ENCODE measurements at places on chromosomes 13 and 19.

- DNase-seq, result no peak
Observed at GRCh38 chr19:50688766-50689165, 30.8 kb downstream of the SHANK1 start.

GRCh38 chr13:107845911-107846310 is 369.4 kb downstream of the LIG4 start:
- DNase-seq, result no peak

GRCh38 chr13:51222686-51223559 is 725 bp downstream of the FAM124A start:
- DNase-seq, result no peak

DNA sequence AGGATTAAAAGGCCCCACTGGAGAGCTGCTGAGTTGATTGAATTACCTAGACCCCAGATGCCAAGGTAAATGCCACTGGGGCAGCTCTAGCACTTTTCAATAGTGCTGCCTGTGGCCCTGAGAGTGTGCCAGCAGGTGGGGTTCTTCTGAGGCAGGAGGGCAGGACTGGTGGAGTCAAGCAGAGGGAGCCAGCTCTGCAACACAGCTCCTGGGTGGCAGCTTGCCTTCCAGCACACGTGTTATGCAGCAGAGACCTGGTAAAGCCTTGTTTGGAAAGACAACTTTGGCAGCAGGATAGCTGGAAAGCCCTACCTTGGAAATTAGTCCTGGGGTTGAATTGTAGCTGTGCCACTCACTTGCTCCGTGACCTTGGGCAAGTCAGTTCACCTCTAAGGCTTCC is 306.6 kb downstream of the ATP8A2 start:
- no peak for DNase-seq

DNA sequence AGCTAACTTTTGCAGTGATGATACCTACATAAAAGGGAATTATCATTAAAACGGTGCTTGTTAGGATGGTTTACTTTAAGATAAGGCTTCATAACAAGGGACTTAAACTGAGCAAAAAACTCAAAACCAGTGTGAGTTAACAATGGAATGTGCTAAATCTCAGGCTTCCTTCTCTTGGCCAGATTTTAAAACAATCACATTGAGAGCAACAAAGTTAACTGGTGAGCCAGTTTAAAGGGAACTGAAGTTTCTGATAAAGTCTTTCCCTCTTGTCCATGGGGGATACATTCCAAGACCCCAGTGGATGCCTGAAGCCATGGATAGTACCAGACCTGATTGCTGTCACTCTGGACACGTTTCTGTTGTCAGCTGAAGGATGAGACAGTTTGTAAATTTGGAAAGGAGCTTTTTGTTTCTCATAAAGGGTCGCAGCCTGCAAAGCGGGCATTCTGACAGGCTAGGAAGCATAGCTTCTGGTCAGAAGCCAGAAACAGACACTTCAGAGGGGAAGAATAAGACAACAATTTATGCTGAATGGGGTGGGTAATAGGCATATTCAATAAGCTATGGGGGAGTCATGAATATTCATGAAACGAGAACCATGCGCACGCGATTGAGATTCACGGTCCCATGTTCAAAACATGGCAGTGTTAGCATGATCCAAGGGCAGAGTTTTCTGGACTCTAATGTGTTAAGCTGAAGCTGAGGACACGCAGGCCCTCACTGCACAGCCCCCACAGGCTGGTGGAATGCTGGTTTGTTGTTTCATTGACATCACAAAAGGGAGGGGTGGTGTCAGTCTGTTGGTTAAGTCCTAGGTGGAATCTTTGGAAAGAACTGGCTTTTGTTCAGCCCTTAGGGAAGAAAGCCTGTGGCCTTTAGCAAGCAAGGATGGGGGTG is 150.6 kb upstream of the RNF113B start:
- no peak for DNase-seq

DNA sequence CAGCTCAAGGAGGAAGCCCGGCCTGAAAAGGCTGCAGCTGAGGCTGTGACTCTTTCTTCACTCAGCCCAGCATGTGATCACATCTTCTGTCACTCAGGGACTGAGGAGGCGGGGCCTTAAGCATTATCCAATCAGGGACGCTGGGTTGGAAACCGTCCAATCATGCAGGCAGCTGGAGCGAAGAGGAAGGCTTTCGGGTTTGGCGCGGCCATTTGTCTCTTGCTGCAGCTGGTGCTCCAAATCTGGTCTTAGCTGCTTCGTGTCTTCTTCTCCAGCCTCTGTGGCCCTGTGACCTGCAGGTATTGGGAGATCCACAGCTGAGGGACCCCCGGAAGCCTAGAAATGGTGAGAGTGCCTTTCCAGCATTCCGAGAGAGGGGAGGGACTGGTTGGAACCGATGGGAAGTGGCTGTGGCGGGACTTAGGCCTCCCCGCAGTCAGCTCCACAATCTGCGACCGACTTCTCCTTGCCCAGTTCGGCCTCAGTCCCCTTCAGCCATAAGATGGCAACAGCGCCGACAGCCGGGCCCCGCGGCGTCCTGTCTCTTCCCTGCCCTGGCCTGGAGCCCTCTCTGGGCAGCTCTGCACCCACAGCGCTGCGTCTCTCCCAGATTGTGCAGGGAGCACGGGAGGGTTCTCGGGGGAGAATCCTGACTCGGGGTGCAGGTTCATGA is at the start of gene ZNF90:
Gene ZNF90, plus strand, starts transcription at position 210 of the 673 bp plus-strand sequence. Its CDS starts 133 bp downstream, at position 343.
- peak; percentile 62 for DNase-seq

GRCh38 chr13:35810321-35810720 is 320.9 kb downstream of the DCLK1 start:
- DNase-seq, result no peak

DNA sequence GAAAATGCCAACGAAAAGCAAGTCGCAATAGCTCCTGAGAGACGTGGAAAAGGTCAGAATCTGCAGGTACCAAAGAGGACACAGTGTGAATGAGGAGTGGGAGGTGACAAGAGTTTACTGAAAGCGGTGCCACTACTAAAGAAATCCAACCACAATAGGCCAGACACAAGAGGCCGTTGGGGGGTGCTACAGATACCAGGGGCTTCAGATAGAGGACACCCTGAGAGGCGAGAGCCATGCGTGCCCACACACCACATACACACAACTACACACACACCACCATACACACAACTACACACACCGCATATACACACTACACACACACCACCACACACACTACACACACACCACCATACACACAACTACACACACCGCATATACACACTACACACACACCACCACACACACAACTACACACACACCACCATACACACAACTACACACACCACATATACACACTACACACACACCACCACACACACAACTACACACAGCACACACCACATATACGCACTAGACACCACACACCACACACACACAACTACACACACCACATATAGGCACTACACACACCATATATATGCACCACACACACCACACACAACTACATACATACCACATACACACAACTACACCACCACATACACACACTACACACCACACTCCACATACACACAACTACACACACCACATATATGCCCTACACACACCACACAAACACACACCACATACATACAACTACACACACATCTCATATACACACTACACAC is 28.5 kb downstream of the CRYL1 start:
- DNase-seq, result no peak

- DNase-seq, result no peak
Observed at GRCh38 chr13:60398379-60398891, 1.4 kb downstream of the TDRD3 start.

- no peak for DNase-seq
Observed at GRCh38 chr13:76523740-76524340, 362.4 kb downstream of the KCTD12 start.

- DNase-seq, result no peak
Observed at GRCh38 chr19:39053276-39054090, 21.1 kb upstream of the FBXO27 start.

DNA sequence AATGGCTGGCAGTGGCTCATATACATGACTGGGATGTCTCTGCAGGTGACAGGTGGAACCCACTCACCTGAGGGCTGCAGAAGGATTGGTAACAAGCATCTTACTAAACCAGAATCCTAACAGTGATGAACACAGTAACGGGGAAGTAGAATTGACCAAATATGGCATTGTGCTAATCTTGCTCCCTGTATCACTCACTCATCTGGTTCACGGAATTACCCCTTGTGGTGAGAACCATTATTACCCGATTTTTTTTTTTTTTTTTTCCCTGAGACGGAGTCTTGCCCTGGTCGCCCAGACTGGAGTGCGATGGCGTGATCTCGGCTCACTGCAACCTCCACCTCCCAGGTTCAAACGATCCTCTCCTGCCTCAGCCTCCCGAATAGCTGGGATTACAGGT is 69.5 kb downstream of the PTPRS start:
- no peak for DNase-seq

GRCh38 chr13:75847588-75847987 is 211.5 kb downstream of the LMO7 start:
- DNase-seq, result no peak

DNA sequence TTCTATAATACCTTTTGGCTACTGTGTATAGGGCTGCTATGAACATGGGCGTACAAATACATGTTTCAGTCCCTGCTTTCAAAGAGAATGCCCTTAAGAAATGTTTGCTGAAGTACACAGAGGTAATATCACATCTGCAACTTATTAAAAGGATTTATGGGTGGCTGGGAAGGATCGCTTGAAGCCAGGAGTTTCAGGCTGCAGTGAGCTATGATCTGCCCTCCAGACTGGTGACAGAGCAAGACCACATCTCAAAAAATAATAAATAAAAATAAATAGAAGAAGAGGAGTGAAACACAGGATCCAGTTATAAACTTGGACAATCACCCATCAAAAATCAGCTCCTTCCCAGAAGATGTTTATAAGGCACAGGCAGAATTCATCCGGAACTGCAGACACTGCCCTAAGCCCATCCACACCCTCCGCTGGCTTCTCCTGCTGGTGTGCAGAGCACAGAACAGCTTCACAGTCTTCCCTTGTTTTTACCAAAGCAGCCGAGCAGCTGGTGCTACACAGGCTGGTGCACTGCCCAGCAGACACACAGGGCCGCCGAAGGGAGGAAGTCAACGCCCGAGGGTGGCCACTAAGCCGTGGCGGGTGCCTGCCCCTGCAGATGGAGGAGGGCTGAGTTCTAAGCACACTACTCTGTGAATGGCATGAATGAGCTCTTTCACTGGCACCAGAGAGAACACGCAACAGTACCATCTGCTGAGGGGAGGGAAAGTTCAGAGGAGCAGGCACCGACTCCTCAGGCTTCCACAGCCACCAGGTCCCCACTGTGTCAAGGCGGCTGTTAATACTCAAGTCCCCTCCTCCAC is 44.0 kb downstream of the BRD4 start:
- DNase-seq, result no peak

DNA sequence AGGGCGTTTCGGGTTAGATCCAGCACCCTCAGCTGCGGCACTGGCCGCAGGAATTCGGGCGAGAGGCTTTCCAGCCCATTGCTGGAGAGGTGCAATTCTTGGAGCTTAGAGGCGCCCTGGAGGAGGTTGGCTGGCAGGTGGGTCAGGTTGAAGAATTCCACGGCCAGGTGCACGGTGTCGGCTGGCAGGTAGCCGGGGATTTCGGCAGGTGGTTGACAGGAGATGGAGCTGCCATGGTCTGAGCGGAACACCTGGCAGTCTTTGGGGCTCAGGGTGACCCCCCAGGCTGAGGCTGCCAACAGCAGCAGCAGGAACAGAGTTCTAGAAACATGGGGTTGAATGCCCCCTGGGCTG is 1.3 kb downstream of the LRG1 start:
- DNase-seq, result no peak

DNA sequence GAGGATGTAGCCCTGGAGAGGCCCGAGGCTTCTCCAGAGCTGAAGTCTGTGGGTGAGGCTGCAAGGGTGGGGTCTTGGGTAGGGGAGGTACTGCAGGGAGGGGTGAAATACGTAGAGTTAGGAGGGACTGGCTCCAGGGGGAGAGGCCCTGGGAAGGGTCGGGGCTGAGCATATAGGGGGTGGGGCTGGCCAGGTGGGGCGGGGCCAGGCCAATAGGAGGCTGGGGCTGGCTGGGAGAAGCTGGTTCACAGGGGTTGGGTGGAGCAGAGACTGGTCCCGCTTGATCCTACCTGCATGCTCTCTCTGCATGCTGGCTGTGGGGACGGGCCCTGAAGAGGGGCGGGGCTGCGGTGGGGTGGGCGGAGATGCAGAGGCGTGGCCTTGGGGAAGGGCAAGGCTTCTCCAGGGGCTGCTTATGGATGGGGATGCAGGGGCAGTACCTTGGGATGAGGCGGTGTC is 51.9 kb downstream of the CELF5 start:
- DNase-seq, result no peak

- no peak for DNase-seq
Observed at GRCh38 chr13:99220199-99220935, 19.7 kb downstream of the UBAC2 start.

DNA sequence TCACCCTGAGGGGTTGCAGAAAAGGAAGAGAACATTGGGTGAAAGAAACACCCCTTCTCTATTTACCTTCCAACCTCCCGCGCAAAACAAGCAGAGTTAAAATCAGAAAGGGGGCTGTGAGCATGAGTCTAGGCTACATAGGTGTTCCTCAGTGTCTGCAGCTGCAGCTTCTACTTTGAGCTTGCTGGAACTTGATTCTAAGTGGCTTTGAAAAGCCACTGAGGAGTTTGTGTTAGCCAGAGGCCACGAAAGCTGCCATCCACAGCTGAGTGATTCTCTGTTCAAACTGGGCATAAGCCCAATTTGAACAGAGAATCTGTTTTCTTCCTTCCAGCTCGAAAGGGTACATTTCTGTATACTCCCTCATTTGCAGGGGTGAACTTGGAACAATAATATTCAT is 343.9 kb downstream of the PCDH9 start:
- no peak for DNase-seq

DNA sequence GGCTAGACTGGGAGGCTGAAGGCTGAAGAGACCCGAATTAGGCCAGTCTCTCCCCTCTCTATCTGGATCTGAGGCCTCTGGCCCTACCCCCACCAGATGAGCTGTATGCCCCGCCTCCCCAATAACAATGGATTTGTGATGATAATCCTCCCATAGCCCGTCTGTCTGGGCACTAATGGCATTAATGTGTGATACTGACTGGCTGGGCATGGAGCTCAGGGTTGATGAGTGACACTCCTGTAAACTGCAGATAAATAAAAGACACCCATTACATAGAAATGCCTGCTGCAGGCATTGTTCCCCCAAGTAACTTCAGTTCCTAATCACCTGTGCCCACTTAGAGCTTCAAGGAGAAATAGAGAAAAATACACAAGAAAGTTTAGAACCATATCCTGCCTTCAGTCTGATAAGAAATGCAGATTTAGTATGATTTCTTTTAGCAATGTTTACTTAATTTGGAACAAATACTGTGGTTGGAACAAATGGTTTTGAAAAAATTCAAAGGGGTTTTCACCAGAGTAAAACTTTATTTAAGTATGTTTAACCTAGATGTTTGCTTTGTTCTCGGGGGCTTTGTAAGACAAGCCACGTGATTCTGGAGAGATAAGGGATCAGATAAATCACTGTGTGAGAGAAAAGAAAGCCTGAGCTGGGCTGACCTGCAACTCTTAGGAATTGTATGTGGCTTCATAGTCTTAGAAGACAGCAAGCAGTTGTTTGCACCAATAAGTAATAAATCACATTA is 60.3 kb downstream of the TNFRSF19 start:
- no peak for DNase-seq

DNA sequence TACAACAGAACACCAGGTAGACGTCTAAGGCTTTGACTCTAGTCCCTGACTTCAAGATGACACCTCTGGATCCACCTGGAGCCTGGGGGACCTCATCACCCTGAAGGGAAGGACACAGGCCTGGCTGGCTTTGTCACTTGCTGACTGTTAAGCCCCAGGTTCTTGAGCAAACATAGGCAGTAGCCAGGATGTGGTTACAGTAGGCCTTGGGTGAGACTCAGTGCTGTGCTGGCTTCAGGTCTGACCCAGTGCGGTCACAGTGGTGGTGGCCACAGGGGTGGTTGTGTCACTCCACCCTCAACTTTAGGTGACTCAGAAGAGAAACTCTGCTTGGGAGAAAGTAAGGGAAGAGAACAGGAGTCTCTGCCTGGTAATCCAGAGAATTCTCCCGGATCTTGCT is 497.8 kb downstream of the UQCRFS1 start:
- DNase-seq, result no peak

Data from stimulated activated CD8-positive, alpha-beta memory T cell treated with anti-CD3 and anti-CD28 coated beads, Interleukin-12 subunit alpha, Interleukin-12 subunit beta, amount 100 ng/mL, for 4 hours (primary cell).